ENCODE measurements at places on chromosomes 4 and X.

GRCh38 chrX:143296521-143296920 is 220.8 kb downstream of the SPANXN3 start:
- no peak for DNase-seq

DNA sequence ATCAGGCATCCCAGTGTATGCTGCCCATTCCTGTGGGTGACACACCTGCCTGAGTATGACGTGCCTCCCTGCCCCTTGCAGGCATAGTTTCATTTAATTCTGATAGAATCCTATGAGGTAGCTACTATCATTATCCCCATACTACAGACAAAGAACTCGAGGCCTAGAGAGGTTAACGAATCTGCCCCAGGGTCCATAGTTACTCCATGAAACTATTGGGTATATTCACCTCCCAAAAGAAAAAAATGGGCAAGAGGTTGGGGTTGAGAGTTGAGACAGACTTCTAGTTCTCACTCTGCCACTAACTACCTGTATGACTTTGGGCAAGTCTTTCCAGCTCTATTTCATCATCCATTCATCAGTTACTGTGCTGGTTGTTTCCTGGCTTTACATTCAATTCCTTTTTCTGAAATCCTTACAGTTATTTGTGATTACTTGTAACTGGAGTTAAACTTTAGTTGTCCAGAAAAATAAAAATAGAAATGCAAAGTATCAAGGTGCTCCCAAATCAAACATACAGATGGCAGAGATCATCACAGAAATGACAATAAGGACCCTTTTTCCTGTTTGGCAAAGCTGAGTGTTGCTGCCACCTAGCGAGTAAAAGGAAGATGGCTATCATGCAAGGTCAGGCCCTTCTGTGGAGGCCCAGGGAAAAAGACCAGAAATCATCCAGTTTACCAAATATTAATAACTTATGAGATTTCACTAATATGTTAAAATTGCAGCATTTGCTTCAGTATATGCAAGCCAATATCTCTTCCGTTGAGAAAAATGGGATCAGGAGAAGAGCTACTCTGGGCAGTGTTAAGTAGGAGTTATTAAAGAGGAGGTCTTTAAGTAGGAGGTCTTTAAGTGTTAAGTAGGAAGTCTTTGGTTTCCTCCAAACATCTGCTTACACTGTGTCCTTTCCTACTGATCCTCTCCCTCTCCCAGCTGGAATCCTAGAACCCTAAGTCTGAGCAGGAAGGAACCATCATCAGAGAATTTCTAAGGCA is 17.1 kb upstream of the MAP7D3 start:
- DNase-seq: peak; percentile 32

DNA sequence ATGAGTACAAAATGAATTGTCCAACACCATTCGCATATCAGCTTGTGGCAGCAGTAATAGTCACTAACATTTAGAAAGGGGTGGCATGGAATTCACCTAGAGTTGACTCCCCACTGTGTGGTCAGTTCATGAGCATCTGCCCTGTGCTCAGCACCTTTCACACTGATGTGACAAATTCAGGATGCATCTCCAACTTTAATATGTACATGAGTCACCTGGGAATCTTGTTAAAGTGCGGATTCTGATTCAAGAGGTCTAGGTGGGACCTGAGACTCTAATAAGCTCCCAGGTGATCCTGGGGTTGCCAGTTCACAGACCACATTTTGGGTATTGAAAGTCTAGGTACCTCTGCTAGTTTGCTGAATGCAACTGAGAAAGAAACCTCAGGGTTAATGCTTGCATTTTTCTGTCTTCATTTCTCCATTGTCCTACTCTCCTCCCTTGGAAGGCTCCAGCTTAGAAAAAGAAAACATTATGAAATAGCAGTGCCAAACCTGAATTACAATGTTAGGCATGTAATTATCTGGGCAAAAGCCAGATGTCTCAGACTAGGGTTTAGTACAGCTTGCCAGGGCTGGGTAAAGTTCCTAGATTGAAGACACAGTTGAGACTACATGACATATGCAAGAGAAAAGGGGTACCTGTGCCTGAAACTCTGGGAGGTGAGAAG is 32.7 kb downstream of the TMSB4X start:
- no peak for DNase-seq

DNA sequence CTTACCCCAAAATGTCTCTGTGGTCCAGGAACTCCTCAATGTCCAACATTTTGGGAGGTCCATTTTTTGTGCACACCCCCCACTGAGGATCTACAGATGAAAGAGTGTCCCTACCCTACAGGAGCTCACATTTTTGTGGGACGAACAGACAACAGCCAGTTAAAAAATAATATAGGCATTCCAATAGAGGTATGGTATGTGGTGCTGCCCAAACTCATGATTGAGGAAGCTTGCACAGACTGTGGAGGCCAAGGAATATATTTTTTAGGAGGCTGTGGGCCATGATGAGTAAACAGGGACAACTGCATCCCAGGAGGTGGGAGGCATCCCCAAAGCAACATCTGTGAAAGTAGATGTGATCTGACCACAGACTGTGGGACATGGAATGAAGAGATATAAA is 181.0 kb upstream of the HCCS start:
- DNase-seq: no peak

- DNase-seq: no peak
Measured at GRCh38 chr4:86099348-86099747, 260.5 kb downstream of the MAPK10 start.

DNA sequence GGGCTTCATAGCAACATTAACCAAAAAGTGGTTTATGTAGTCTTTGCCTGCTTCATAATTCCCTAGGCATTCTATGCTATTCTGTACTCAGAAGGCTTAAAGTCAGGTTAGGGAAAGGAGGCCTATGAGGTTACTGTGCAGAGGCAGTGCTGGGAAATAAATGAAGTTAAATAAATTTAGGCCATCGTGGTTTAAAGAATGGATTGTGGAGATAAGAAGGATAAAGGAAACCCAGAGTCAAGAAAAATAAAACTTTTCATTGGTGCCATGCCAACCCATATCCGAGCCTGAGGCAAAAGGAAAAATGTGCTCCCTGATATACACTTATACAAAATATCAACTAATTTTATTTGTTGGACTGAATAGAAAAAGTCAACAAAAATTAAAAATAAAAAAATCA is 70.2 kb downstream of the AR start:
- no peak for DNase-seq

DNA sequence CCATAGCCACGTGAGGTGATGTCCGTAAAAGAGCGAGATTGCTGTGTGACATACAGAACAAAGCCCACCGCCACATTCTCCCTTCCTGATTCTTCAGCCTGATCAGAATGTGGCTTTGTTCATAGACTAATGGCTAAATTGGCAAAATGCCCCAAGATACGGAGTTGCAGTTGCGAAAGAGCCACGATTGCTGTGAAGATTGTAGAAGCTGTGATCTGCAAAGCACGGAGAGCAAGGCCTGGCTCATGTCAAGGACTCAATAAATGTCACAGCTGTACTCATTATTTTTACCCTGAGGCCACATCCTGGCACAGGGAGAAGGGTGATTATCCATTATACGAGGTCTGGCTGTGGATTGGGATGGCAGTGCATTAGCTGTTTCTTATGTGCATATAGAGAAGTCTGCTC is 34.2 kb downstream of the ARSD start:
- DNase-seq: no peak

DNA sequence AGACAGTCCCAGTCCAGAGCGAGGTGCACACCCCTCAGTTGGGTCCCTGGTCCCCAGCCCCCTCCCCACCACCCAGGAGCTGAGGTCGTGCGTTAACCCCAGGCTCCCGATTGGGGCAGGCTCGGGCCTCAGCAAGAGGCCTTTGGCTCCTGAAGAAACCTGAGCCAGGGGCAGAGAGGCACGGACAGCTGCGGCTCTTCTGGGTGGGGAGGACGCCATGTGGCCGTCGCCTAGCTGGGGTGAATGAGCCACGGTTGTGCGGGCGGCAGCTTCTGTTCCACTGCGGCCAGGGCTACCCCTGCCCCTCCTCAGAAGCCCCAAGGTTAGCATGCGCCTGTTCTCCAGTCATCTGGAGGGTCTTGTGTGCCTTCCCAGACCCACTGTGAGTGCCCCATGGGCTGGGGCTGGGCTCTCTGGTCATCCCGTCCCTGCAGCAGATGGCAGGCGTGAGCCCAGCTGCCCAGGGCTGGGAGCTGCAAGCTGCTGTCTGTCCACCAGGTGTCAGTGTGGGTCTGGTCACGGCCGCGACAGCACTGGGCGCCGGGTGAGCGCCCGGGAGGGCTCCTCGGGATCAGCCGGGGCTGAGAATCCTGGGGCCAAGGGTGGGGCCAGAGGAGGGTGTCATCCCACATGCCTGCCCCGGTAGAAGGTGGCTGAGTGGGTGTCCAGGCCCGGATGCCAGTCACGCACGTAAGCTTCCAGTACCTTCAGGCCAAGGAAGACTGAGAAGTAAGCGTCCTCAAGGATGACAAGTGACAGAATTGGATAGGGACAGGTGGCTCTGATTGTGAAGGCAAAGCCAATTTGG is 21.9 kb downstream of the ATP2B3 start:
- DNase-seq: peak; percentile 64

DNA sequence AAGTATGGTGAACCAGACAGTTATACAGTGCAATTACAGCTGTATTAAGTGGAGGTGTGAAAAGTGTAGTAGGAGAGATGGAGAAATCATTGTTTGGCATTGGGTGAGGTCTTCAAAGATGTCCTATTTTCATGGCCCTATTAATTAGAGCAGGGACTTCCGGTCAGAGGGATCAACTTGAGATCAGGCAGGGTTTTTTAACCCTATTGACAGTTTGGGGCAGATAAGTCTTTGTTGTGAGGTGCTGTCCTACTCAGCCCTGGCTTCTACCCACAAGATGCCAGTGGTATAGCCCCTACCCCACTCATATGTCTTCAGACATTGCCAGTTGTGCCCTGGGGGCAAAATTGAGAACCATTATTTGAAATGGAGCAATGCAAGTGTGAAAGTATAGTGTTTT is 9.9 kb downstream of the USP9X start:
- DNase-seq: no peak

- DNase-seq: no peak
Measured at GRCh38 chr4:8228319-8229250, 29.5 kb downstream of the SH3TC1 start.

GRCh38 chr4:121243485-121243884 is 79.4 kb upstream of the TNIP3 start:
- no peak for DNase-seq

- DNase-seq: no peak
Measured at GRCh38 chrX:31551913-31552312, 480.1 kb upstream of the FTHL17 start.

DNA sequence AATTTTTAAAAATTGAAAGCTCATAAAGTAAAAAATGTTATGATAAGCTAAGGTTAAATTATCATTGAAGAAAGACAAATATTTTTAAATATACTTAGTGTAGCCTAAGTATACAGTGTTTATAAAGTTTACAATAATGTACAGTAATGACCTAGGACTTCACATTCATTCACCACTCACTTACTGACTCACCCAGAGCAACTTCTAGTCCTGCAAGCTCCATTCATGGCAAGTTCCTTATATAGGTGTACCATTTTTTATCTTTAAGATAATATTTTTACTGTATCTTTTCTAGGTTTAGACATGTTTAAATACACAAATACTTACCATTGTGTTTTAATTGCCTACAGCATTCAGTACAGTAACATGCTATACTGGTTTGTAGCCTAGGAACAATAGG is 112.3 kb upstream of the RADX start:
- DNase-seq: no peak

DNA sequence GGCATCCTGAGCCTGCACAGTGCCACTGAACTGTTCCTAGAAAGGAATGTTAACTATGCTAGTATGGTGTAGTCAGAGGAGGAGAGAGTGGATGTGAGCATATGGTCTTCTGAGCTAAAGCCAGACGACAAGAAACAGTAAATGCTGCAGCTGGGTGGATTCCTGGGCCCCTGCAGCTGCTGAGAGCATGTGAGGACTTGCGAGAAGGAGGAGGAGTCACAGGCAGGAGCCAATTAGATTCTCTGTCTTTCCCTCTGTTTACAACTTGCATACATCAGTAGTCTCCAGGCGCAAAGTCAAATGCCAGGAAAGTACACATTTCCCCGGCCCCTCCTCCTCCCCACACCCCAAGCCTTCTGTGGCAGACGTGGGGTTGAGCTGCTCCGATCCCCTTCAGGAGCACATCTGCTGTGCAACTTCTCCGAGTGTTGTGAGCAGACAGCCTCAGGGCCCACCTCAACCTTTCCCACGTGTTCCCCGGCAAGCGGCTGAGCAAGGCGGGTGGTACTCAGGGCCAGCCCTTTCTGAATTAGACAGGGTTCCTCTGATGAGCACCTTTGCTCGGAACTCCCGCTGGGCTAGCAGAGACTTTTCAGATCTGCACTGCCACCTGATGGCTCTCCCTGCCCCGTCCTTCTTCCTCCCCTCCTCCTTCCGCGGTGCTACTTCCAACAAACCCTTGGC is 108.7 kb upstream of the ATP6AP2 start:
- peak; percentile 32 for DNase-seq

GRCh38 chr4:107077192-107077591 is 41.1 kb upstream of the DKK2 start:
- DNase-seq: no peak

- no peak for DNase-seq
Measured at GRCh38 chr4:168755598-168756477, 254.2 kb downstream of the CBR4 start.

GRCh38 chr4:45518832-45519231 is 605.0 kb downstream of the GABRG1 start:
- no peak for DNase-seq

DNA sequence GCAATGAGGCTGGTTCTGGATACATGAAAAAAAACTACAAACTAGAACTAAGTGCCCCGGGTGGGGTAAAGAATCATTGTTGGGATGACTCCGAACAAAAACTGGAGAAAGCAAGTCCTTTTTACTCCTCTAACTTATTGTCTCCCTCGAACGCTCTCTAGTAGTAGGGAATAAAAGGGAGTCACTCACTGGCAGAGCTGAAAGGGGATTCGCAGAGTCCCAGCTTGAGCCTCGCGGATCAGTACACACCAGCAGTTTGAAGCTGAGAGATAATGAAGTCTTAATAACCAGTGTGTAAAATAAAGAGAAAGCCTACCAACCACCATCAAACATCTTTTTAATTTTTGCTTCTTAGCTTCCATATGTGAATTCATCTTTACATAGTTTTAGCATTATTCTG is 521.9 kb upstream of the ARX start:
- DNase-seq: no peak

- DNase-seq: no peak
Measured at GRCh38 chr4:124151031-124151430, 561.5 kb downstream of the ANKRD50 start.

GRCh38 chr4:169634975-169635374 is 14.6 kb downstream of the CLCN3 start:
- no peak for DNase-seq

- no peak for DNase-seq
Measured at GRCh38 chr4:123673971-123674370, 277.4 kb downstream of the SPRY1 start.

- DNase-seq: no peak
Measured at GRCh38 chrX:136586386-136586785, 54.4 kb downstream of the VGLL1 start.

DNA sequence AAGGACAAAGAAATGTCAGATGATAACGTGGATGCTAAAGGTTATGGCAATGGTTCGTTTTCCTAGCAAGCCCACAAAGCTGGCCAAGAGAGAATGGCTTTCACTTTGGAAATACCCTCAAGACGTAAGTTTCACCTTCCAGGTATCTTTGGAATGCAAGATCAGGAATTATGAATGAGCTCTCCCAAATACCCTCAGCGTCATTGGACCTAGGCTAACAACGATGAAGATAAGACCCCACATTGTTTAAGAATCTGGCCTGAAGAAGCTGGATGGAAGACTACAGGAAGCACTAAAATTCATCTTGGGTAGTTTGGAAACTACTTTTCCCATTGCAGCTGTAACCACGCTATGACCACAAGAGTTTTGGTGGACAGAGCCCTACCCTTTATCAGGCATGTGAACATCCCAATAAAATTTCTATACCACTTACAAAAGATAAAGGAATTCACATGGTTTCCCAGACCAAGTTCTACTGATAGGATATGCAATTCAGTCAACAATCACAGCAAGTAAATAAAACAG is 111.9 kb downstream of the KDR start:
- DNase-seq: no peak

Measured in liver (tissue), 10 donors.